CD4-positive, alpha-beta T cell (primary cell): ENCODE measurements at places on chromosomes 12 and 14. TPM values are rescaled to one million over a fixed set of nuclear protein-coding genes. Genes with fewer than 3 reads are reported as not detected.

DNA sequence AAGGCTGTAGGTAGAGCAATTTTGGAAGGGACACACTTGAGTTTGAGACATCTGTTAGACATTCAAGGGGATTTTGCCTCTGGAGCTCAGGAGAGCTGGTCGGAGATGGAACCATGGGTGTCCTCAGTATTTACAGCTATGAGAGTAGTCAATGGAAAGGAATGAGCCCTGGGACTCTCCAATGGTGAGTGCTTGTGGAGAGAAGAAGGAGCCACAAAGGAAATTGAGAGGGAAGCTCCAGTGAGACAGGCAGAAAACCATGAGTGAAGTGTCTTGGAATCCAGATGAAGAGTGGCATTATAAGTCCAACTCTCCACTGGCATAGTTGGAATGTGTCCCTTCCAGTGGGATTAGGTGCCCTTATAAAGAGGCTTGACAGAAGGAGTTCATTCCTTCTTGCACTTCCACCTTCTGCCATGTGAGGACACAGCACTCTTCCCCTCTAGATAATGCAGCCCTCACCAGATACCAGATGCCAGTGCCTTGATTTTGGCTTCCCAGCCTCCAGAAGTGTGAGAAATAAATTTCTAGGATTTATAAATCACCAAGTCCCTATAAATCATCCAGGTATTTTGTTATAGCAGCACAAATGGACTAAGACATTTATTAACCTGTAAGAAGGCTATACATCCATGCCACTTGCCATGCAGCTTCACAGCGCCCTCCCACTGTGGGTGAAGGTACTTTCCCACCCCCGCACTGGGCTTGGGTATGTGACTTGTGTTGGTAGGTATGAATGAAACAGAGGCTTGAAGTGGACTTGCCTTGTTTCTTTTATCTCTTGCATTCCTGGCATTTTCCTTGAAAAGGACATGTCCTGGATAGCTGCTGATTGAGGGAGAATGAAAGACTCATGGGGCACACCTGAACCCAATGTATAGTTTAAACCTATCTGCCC is 27.3 kb downstream of the LLPH start:
- no peak overlapping the region for H3K27ac ChIP-seq
- peaks cover 2% of the 10 kb centered on the region for H3K27me3 ChIP-seq
- no peaks in the 10 kb centered on the region for H3K36me3 ChIP-seq
- H3K4me1 ChIP-seq: peaks cover 4% of the 10 kb centered on the region

- no peaks in the 10 kb centered on the region for H3K4me1 ChIP-seq
- H3K27me3 ChIP-seq: no peaks in the 10 kb centered on the region
- H3K4me3 ChIP-seq: no peak overlapping the region
- DNase-seq: no peak
Measured at GRCh38 chr12:117019866-117020265, 79.3 kb downstream of the TESC start.

GRCh38 chr12:93319523-93320050 is 58.1 kb upstream of the NUDT4 start:
- no peaks in the 10 kb centered on the region for H3K4me1 ChIP-seq
- no peaks in the 10 kb centered on the region for H3K36me3 ChIP-seq

DNA sequence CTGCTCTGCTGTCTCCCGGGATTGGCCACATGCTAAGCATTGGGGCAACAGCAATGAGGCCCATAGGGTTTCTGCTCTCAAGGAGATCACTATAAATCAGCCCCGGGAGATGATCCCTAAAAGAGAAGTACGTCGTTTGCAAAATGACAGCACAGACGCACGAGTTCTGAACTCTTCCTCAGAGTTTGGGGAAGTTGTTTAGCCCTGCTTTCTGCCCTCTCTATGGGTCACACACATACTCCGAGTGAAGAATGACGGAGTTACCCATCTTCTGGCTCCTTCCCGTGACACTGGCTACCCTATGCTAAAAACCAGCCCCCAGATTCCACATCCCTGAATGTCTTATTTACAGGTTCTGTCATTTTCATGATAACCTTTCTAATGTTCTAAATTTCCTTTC is 258.0 kb upstream of the PLEKHG7 start:
- peaks cover 3% of the 10 kb centered on the region for H3K4me1 ChIP-seq
- H3K27ac ChIP-seq: no peak overlapping the region
- DNase-seq: peak; percentile 56

DNA sequence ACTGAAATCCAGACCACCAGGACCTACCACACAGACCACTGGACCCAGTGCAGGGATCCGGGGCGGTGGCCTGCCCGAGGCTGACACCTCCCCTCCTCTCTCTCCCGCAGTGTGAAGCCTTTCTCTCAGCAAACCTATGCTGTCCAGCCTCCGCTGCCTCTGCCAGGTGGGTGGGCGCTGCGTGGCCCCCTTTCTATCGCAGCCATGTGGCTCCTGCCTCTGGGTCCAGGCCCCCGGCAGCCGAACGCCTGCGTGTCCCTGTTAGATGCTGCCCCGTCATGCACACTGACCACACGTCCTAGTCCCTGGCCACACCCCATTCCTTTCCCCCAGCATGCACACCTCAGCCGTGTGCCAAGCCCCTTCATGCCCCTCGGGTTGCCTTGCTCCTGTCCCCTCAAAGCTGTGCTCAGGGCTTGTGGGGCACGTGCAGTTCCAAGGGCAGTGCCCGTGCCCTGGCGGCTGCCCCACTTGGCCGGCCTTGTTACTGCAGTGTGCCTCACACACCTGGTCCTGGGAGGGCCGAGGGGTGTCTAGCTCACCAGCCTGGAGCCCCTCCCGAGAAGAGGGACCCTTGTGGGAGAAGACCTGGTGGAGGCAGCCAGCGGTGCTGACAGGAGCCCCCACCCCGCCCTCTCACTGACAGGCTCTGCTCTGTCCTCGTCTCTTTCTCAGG is 58.0 kb upstream of the TSPAN9 start:
- DNase-seq: no peak
- no peak overlapping the region for H3K27ac ChIP-seq
- peaks cover 3% of the 10 kb centered on the region for H3K27me3 ChIP-seq

DNA sequence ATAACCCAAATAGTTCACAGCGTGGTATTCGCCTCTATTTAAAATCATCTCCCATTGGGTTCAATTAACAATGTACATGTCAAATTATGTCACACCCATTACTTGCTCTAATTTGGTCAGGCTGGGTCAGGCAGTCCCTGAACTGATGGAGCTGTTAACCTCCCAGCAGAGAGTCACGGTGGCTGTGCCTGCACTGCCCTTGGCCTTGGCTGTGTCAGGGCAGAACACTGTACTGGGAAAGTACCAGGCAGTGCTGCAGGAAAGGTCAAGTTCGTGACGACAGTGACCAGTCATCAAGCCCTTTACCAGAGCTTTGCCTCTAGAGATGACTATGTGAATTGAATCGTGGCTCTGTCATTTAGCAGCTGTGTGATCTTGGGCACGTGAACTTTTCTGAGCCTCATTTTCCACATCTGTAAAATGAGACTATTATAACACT is 100.0 kb downstream of the ARF6 start:
- H3K27ac ChIP-seq: no peak overlapping the region
- no peaks in the 10 kb centered on the region for H3K27me3 ChIP-seq
- no peaks in the 10 kb centered on the region for H3K36me3 ChIP-seq
- no peak for DNase-seq

DNA sequence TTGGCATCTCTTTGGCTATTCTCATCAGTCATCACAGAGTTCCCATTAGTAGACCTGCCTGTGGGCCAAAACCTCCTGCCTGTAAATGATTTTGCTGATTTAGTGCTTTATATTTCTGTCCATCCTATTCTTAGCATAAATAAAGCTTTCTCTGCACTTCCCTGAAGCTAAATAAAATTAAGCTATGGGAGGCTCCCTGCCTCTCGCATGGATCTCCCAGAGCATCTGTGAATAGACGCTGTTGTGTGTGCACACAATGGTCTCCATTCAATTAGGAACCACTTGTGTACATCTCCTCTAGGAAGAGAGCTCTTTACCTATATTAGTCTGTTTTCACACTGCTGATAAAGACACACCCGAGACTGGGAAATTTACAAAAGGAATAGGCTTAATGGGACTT is 80.4 kb downstream of the PPFIBP1 start:
- no peak overlapping the region for H3K4me3 ChIP-seq
- H3K27ac ChIP-seq: no peak overlapping the region

- no peaks in the 10 kb centered on the region for H3K36me3 ChIP-seq
- no peak for DNase-seq
- H3K27ac ChIP-seq: no peak overlapping the region
- no peak overlapping the region for H3K4me3 ChIP-seq
- no peaks in the 10 kb centered on the region for H3K4me1 ChIP-seq
Measured at GRCh38 chr12:6047249-6048237, 76.9 kb downstream of the VWF start.

DNA sequence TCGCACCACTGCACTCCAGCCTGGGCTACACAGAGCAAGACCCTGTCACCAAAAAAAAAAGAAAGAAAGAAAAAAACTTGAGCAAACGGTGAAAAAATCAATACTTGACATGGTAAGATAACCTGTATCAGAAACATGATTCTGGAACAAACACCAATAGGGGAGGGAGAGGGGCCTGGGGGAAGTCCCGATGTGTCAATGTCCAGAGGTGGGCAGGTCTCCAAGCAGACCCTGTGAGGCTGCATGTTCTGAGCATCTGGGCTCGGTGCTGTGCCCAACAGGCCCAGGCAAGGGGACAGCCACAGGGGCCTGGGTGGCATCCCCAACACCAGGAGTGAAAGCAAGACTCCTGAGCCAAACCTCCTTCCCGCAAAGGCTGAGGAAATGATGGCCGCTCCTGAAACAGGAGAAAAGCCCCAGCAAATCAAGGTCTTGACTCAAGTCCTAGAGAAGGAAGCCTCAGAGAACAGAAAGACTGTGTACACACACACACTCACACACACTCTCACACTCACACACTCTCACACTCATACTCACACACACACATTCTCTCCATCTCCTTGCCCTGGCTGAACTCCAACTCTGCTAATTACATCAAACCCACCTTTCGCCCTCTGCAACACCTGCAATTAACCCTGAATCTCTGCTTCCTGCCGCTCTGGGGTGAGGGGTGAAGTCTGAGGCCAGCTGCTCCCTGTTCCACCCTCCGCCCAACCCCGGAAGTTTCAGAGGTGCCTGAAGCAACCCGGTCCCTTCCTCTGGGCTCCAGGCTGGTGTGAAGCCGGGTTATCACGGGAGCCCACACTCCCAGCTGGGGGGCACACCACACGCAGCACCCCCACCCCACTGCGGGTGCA is 20.4 kb downstream of the CCDC88C start:
- peaks cover 24% of the 10 kb centered on the region for H3K36me3 ChIP-seq
- H3K27me3 ChIP-seq: no peaks in the 10 kb centered on the region
- DNase-seq: peak; percentile 77

DNA sequence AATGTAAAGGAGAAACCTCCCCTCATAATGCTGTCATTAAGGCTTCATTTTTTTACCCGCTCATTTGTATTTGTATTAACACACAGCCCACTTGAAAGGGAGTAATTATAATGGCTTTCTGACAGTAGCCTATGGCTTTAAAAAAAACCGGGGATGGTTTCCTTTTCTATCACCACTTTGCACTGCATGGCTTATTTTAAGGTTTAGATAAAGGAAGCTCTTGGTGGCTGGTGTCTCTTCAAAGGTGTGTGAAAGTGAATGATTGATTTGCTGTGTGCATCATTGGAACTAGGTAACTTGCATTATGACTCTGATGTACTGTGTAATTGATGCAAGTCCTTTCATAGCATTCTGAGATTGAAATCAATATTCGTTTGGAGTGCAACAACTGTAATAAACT is 80.7 kb downstream of the NPAS3 start:
- no peak overlapping the region for H3K4me3 ChIP-seq
- H3K36me3 ChIP-seq: no peaks in the 10 kb centered on the region
- no peaks in the 10 kb centered on the region for H3K27me3 ChIP-seq
- no peaks in the 10 kb centered on the region for H3K4me1 ChIP-seq
- H3K27ac ChIP-seq: no peak overlapping the region

DNA sequence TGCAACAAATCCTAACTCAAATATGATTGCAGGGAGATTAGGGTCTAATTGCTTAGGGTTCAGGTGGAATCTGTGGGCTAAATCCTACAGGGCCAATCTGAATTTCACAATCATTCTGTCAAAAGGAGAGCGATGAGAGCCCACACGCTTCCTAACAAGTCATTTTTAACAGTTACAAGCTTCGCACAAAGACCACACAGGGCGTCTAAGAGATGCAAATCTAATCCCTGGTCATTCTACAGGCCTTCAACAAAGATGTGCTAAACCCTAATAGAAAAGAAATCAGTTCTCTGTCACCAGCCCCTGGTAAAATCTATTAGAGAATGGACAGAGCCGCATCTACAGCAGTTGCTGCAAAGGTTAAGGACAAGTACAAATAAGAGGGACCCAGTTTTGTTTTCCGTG is 15.3 kb downstream of the NKX2-1 start:
- H3K4me3 ChIP-seq: no peak overlapping the region
- H3K27me3 ChIP-seq: peaks cover 94% of the 10 kb centered on the region
- no peaks in the 10 kb centered on the region for H3K36me3 ChIP-seq
- H3K4me1 ChIP-seq: peaks cover 5% of the 10 kb centered on the region

DNA sequence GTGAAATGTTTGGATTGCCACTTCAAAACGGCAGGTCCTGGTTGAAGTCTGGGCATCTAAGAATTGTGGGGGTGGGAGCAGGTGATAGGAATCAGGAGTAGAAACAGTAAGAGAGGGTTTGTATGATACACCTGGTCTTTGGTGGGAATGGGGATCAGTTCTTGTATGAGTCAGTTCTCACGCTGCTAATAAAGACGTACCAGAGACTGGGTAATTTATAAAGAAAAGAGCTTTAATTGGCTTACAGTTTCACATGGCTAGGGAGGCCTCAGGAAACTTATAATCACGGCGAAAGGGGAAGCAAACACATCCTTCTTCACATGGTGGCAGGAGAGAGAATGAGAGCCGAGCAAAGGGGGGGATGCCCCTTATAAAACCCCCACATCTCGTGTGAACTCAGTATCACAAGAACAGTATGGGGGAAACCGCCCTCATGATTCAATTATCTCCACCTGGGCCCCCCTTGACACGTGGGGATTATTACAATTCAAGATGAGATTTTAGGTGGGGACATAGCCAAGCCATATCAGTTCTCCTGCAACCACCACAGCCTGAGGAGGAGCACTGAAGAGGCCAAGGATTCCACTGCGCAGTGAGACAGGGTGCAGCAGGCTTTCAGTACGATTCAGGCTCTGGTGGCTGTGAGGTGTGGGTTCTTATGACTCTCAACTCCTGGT is 52.1 kb downstream of the DRAM1 start:
- no peaks in the 10 kb centered on the region for H3K27me3 ChIP-seq
- H3K4me3 ChIP-seq: no peak overlapping the region
- H3K27ac ChIP-seq: no peak overlapping the region
- H3K36me3 ChIP-seq: no peaks in the 10 kb centered on the region
- no peaks in the 10 kb centered on the region for H3K4me1 ChIP-seq
- DNase-seq: no peak

GRCh38 chr14:54653712-54654469 is 87.0 kb downstream of the SAMD4A start:
- DNase-seq: no peak
- no peaks in the 10 kb centered on the region for H3K36me3 ChIP-seq
- no peaks in the 10 kb centered on the region for H3K4me1 ChIP-seq
- no peak overlapping the region for H3K27ac ChIP-seq
- no peaks in the 10 kb centered on the region for H3K27me3 ChIP-seq
- no peak overlapping the region for H3K4me3 ChIP-seq

SOAT2 gene
- 0.49 TPM for total RNA-seq

PTPN21 gene
- not detected for total RNA-seq

MYF6 gene
- total RNA-seq: not detected

PRIM1 gene
- total RNA-seq: 5.3 TPM

NPAS3 gene
- total RNA-seq: not detected

DYRK4 gene
- 5.4 TPM for total RNA-seq

ZNF891 gene
- 4.5 TPM for total RNA-seq

ASCL1 gene
- not detected for total RNA-seq
